HFFc6 (cell line): ENCODE measurements at places on chromosomes 2 and 18.

DNA sequence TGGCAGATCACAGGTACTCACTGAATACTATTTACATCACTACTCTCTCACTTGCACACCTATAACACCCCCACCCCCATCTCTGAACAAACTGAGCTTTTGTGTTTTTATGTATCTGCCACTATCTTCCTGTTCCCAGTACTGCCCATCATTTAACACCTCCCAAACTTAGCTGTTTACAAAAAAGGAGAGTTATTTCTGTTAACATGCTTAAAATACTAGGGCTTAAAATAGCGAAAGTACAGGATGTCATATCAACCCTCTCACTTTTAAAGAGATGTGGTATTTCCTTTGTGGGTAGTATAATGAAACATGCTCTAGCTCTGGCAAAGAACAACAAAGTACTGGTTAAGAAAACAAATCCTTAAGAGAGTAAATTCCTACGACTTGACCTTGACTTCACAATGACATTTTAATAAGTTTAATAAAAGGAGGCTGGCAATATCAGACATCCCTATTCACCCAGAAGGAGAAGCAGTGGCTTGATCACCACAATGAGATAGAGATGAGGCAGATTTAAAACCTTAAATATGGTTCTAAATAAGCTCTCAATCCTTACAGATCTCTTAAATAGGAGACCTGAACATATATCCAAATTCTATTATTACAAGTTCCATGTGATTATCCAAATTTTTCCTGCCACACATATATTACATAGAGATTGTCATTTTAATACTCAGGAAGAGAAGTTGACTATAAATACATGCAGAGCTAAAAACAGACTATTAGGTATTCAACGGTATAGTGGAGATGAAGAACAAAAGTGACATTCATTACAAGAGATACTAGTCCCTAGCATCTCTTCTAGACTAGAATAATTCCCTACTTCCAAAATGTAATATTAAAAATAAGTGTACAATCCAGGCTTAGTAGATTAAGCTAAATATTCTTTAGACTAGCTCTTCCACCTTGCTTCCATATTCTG is 36.9 kb downstream of the TRAK2 start:
- H3K36me3 ChIP-seq, result peaks cover 29% of the 10 kb centered on the region
- H3K4me3 ChIP-seq, result no peak overlapping the region
- DNase-seq, result peak; percentile 37
- H3K27me3 ChIP-seq, result no peaks in the 10 kb centered on the region

DNA sequence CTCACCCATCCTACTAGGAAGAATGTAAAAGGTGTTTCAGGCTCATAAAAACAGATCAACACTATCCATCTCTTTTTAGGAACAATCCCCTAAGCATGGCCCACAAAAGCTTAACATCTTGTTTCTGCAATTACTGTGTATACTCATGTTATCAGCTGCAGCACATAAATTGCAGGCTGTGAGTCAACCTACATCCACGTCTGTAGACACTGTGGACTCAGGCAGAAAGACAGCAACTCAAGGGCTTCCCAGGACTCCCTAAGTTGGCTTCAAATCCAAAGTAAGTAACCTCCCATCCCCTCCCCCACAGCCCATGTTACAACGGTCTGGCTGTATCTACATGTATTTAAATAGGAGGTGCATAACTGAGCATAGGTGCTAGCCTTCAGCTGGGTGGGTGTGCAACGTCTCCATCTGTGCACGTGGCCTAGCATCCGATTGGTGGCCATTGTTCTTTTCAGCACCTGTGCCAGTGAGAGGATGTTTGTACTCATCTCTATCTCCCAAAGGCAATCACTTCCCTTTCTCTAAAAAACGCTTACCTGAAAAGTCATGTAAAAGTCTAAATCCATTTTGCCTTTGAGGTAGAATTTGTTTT is 30.1 kb downstream of the UXS1 start:
- H3K36me3 ChIP-seq, result 0 out of 2 replicates have a peak, but pooled peaks cover 4% of the 10 kb centered on the region
- no peak overlapping the region for H3K4me3 ChIP-seq
- peaks cover 13% of the 10 kb centered on the region for H3K4me1 ChIP-seq
- H3K27me3 ChIP-seq, result peaks cover 2% of the 10 kb centered on the region; the same call in 1 of the 2 replicates
- H3K27ac ChIP-seq, result no peak overlapping the region
- DNase-seq, result peak; percentile 28

GRCh38 chr2:166090346-166090745 is 37.5 kb downstream of the SCN1A start:
- H3K36me3 ChIP-seq, result no peaks in the 10 kb centered on the region
- H3K27me3 ChIP-seq, result no peaks in the 10 kb centered on the region; the same call in none of the 2 replicates
- H3K4me3 ChIP-seq, result no peak overlapping the region
- no peak for DNase-seq

DNA sequence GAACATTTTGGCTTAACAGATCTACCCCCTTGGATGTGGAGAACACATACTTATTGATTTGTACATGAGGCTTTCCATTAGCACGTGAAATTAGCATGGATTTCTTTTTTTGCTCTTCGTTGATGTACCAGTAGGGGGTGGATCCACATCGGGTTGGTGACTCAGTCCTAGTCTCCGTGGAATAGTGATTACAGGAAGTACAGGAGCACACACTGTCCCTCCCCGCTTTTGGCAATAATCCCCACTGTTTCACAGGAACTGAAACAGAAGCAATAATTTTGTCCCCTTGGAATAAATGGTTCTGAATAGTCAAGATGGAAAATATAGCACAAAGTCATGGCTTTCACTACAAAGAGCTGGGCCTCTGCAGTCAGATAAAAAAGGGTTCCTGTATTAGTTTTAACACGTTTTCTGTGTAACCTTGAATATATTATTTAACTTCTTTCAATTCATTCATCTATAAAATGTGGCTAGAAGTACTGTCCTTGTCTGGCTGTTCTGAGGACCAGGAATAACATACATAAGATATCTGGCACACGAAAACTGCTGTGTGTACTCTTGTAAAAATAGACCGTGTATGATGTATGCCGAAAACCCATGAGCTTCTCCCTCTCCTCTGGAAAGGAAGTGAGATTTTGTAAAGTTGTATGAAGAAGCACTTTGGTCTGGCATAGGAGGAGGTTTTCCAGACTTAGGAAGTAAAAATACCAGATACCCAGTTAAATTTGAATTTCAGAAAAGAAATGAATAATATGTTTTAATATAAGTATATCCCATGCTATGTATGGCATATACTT is 229.2 kb downstream of the GALR1 start:
- H3K4me3 ChIP-seq, result no peak overlapping the region
- no peak for DNase-seq
- no peak overlapping the region for H3K27ac ChIP-seq

DNA sequence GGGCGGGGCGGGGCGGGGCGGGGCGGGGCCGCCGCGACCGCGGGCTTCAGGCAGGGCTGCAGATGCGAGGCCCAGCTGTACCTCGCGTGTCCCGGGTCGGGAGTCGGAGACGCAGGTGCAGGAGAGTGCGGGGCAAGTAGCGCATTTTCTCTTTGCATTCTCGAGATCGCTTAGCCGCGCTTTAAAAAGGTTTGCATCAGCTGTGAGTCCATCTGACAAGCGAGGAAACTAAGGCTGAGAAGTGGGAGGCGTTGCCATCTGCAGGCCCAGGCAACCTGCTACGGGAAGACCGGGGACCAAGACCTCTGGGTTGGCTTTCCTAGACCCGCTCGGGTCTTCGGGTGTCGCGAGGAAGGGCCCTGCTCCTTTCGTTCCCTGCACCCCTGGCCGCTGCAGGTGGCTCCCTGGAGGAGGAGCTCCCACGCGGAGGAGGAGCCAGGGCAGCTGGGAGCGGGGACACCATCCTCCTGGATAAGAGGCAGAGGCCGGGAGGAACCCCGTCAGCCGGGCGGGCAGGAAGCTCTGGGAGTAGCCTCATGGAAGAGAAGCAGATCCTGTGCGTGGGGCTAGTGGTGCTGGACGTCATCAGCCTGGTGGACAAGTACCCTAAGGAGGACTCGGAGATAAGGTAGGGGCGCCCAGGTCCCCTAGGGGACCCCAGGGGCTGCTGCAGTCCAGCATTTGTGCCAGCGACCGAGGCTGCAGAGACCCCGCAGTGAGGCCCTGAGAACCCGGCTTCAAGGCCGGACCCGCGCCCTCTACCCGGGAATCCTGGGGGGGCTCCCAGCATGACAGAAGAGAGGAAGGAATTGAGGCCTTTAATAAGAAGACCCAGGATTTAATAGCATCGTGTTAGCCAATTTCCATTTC is at the start of gene KHK:
KHK (plus strand) TSS at position 49 of the 870 bp plus-strand sequence; CDS start at position 537, 488 bp downstream.
- H3K4me3 ChIP-seq, result peak within 1 kb of the TSS; percentile 82
- DNase-seq, result no peak
- peaks cover 16% of the 10 kb centered on the region for H3K4me1 ChIP-seq
- H3K36me3 ChIP-seq, result no peaks in the 10 kb centered on the region
- peak within 1 kb of the TSS; percentile 65 for H3K27ac ChIP-seq

DNA sequence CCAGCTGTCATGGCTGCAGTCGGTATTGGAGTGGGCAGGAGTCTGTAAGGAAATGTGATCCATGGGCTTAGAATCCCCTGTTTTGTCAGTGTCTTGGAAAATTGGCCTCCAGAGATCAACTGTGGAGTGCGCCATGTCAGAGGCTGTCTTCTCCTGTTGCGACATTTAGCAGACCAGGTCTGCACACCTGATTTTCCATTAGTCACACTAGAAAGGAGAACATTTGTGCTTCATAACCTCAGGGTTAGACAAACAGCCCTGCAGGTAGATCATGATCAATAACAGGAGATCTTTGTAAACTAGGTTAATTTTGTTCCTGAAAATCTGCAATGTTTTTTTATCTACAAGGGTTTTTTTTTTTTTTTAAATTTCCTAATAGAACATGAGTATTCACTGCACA is 28.0 kb downstream of the LDLRAD4 start:
- no peaks in the 10 kb centered on the region for H3K4me1 ChIP-seq
- no peak overlapping the region for H3K4me3 ChIP-seq
- DNase-seq, result no peak
- no peaks in the 10 kb centered on the region for H3K36me3 ChIP-seq
- H3K27me3 ChIP-seq, result no peaks in the 10 kb centered on the region; the same call in none of the 2 replicates
- H3K27ac ChIP-seq, result no peak overlapping the region

DNA sequence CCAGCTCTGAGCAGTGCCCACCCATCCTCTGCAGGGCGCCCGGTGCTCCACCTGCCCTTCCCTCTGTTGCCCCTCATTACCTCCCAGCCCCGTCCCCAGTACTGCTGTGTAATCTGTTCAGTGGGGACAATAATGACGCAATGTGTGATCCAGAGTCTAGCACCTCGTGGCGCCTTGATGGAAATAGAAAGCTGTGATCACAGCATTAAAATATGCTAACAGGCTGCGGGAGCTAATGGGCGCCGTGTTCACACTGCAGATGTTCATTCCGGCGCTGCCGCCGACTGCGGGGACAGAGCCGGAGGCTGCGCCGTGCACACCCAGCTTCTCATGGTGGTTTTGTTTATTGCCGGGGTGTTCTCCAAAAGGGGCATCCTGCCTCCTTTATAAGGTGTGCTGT is 235.2 kb downstream of the LDLRAD4 start:
- no peak overlapping the region for H3K27ac ChIP-seq
- no peak for DNase-seq
- H3K36me3 ChIP-seq, result no peaks in the 10 kb centered on the region; the same call in 1 of the 2 replicates
- peaks cover 19% of the 10 kb centered on the region for H3K27me3 ChIP-seq

DNA sequence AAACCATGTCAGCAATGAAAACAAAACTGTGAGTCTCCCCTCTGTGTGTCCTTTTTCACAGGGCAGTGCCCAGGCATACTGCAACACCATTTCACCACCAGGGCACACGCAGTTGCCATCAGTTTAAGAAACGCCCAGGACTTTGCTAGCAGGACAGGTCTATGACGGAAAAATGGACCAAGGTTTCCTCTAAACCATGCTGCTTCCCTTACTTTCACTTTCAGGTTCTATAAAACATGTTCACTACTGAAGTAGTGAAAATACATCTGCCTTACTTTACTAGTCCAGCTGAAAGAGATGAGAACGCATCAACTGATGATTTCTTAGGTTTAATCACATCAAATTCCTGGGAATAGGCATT is 110.5 kb downstream of the TCF4 start:
- H3K4me3 ChIP-seq, result peak overlapping the region; percentile 87
- H3K4me1 ChIP-seq, result peaks cover 50% of the 10 kb centered on the region
- no peaks in the 10 kb centered on the region for H3K27me3 ChIP-seq
- no peaks in the 10 kb centered on the region; the same call in 1 of the 2 replicates for H3K36me3 ChIP-seq
- peak overlapping the region; percentile 89 for H3K27ac ChIP-seq

GRCh38 chr2:236365258-236366048 is 101.2 kb upstream of the ASB18 start:
- DNase-seq, result no peak
- H3K27me3 ChIP-seq, result peaks cover 9% of the 10 kb centered on the region
- H3K27ac ChIP-seq, result no peak overlapping the region
- no peaks in the 10 kb centered on the region for H3K36me3 ChIP-seq
- H3K4me3 ChIP-seq, result no peak overlapping the region

GRCh38 chr2:180990794-180991193 is 10.4 kb downstream of the UBE2E3 start:
- no peak overlapping the region for H3K4me3 ChIP-seq
- H3K4me1 ChIP-seq, result peaks cover 69% of the 10 kb centered on the region
- H3K36me3 ChIP-seq, result peaks cover 51% of the 10 kb centered on the region
- no peaks in the 10 kb centered on the region for H3K27me3 ChIP-seq

- DNase-seq, result no peak
- H3K36me3 ChIP-seq, result no peaks in the 10 kb centered on the region
- no peak overlapping the region for H3K27ac ChIP-seq
- H3K27me3 ChIP-seq, result no peaks in the 10 kb centered on the region; the same call in 1 of the 2 replicates
- H3K4me3 ChIP-seq, result no peak overlapping the region
- H3K4me1 ChIP-seq, result peaks cover 8% of the 10 kb centered on the region; the same call in 1 of the 2 replicates
Observed at GRCh38 chr2:228840743-228841114, 430.4 kb downstream of the PID1 start.

GRCh38 chr2:114762376-114762775 is 319.9 kb downstream of the DPP10 start:
- no peaks in the 10 kb centered on the region for H3K27me3 ChIP-seq
- no peak for DNase-seq
- H3K36me3 ChIP-seq, result no peaks in the 10 kb centered on the region
- H3K27ac ChIP-seq, result no peak overlapping the region
- H3K4me3 ChIP-seq, result no peak overlapping the region
- H3K4me1 ChIP-seq, result no peaks in the 10 kb centered on the region

- peak; percentile 9 for DNase-seq
- peaks cover 34% of the 10 kb centered on the region for H3K4me1 ChIP-seq
- H3K27ac ChIP-seq, result no peak overlapping the region
- H3K4me3 ChIP-seq, result no peak overlapping the region
- no peaks in the 10 kb centered on the region for H3K27me3 ChIP-seq
Observed at GRCh38 chr18:28961669-28962228, 784.8 kb upstream of the CDH2 start.

- no peak overlapping the region for H3K27ac ChIP-seq
- no peak for DNase-seq
- peaks cover 2% of the 10 kb centered on the region; the same call in 1 of the 2 replicates for H3K27me3 ChIP-seq
- no peaks in the 10 kb centered on the region for H3K4me1 ChIP-seq
Observed at GRCh38 chr2:209340522-209340921, 83.3 kb upstream of the MAP2 start.

- peaks cover 12% of the 10 kb centered on the region for H3K36me3 ChIP-seq
- H3K4me3 ChIP-seq, result peak overlapping the region; percentile 89
- H3K4me1 ChIP-seq, result peaks cover 28% of the 10 kb centered on the region
- H3K27ac ChIP-seq, result peak overlapping the region; percentile 87
Observed at GRCh38 chr2:110205660-110206455, 1.0 kb upstream of the NPHP1 start.

- H3K27me3 ChIP-seq, result no peaks in the 10 kb centered on the region; the same call in 1 of the 2 replicates
- H3K4me3 ChIP-seq, result peak overlapping the region; percentile 64; the same call in 1 of the 2 replicates
- H3K36me3 ChIP-seq, result peaks cover under 1% of the 10 kb centered on the region; the same call in 1 of the 2 replicates
- H3K4me1 ChIP-seq, result peaks cover 58% of the 10 kb centered on the region
- DNase-seq, result no peak
- H3K27ac ChIP-seq, result no peak overlapping the region
Observed at GRCh38 chr2:176650104-176650837, 381.0 kb downstream of the MTX2 start.
